Stimulated activated CD8-positive, alpha-beta memory T cell treated with anti-CD3 and anti-CD28 coated beads, Interleukin-4, amount 100 ng/mL, for 24 hours (primary cell): ENCODE measurements at places on chromosomes 1 and 21.

- DNase-seq = peak; percentile 65
Measured at GRCh38 chr1:158149577-158150269, 31.0 kb upstream of the CD1D start.

DNA sequence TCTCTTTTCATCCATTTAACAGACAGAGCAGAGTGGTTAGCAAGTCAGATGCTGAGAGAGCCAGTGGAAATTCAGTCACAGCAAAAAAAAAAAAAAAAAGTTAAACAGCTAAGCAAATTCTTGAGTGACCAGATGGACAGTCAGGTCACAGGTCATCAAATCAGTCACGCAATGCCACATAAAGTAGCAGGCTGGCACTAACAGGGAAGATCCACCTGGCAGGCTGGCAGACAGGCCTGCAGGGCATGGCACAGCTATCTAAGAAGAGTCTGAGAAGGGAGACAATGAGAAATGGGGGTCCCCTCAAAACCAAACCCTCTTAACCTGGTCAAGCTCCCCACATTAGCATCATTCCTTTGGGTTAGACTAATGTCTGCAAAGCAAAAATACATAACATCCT lies 371.9 kb downstream of the TTLL7 start:
- DNase-seq = no peak

GRCh38 chr1:96559707-96560596 lies 161.6 kb upstream of the PTBP2 start:
- DNase-seq = no peak

DNA sequence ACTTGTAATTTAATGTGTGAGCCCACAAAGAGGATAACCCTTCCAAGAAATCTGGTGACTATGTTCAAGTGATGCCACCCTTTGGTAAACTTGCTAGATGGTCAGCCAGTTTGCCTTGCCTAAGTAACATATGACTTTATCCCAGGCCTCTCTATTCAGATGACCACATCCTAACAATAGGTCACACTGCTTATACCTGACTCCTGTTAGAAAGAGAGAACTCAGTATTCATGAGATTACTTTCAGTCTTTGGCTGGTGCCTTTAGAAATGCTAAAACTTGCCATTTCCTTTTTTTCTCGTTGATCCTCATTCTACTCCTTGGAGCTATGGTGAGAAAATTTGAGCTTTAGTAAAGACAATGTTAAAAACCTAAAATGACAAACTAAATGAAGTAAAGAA lies 28.5 kb upstream of the SERBP1 start:
- no peak for DNase-seq

GRCh38 chr1:180040034-180040433 lies 85.4 kb downstream of the CEP350 start:
- no peak for DNase-seq

GRCh38 chr1:146012703-146013558 lies 8.6 kb downstream of the HJV start:
- no peak for DNase-seq

GRCh38 chr1:227946624-227947385 lies 927 bp downstream of the WNT9A start:
- DNase-seq = peak; percentile 32

GRCh38 chr1:94156096-94156625 lies 35.2 kb upstream of the ABCA4 start:
- no peak for DNase-seq

DNA sequence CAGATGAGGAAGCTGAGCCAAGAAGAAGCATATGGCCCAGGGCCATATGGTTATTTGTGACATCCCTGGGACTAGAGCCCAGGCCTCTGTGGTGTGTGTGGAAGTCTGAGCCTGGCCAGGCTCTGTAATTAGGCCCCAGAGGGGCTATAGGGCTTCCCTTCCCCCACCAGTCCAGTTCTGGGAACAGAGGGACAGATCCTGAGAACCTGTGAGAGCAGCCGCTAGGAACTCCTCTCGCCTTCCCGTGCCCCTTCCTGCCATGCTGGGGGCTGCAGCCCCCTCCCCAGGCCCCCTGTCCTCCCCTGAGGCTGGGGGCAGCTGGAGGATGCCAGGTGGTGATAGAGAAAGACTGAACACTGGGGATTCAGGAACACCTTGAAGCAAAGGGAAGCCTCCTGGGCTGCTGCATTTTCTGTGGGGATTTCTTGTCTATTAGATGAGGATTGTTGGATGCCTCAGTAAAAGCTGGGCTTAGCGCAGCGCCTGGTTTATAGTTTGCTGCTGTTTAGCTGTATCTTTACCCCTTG lies 33.3 kb downstream of the COQ8A start:
- no peak for DNase-seq

- no peak for DNase-seq
Measured at GRCh38 chr1:116735246-116735645, 19.0 kb upstream of the CD2 start.

DNA sequence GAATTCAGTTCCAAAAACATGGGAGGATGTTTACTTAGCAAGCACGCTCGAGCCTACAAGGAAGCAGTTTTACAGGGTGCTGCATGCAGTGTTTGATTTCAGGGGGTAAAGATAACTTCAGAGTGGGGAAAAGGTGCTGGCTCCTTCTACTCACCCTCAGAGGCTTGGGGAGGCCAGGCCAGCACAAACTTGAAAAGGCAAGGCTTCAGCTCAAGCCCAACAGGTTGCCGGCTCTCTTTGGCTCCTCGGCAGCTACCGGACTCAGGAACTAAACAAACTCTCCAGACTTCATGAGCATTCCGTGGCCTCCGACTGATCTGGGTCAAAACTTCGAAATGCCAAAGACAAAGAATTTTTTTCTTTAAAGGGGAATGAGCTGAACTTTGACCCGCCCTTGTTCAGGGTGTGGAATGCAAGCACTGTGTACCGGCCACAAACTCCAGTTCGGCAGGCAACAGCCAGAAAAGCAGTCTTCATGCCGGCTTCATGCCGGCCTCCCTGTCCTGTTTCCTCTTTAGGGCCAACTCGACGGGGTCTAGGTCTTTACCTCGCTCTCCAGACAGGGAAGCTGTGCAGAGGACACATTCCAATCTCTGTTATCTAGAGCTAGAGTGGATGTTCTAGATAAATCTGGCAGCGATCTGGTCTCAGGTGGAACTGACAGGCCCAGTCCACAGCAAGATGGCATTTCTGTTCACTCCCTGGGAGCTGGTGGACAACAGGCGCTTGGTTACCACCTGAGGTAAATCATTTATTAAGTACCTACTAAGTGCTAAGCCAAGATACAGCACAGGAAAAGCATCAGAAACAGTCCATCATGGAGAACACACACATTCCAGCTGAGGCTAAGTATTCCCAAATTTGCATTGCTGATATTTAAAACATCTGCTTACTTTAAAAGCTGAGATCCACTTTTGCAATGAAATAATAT lies 75.0 kb downstream of the CD46 start:
- no peak for DNase-seq

DNA sequence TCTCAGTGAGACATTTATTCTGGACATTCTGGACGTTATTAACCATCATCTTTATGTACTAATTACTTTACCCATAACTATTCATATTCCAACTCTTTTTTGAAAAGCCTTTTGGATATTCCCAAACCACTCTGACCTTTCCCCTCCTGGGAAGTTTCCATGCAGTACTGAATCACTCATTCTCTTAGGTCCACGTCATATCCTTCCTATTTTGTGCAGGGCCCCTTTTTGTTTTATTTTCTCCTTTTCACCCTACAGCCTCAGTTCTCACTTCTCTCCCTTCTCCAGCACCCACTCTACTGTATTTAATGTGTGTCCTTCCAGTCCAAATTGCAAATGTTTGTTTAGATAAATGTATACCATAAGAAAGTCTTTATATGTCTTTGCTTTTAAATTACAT lies 16.4 kb upstream of the ATP1A1 start:
- no peak for DNase-seq

DNA sequence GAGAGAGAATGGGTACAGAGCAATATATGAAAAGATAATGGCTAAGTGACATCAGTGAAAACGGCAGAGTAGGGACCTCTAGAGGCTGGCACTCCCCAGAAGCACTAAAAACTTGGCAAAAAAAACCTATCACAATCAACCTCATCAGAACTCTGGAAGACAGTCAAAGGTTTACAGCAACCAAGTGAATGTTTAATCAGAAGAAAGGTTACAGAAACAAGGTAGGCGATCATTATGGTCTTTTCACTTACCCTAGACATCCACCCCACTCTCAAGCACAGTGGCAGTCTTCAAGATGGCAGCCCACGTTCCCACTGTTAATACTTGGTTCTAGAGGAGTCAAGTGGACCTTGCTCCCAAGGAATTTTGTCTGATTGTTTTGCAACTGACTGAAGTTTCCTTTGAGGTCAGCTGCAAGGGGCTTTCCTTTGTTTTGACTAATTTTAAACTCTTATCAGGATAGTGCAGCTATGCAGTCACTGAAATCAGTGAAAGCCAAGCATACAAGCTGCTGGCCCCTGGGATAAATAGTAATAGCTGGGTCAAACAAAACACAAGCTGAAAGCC lies 7.2 kb downstream of the KIFAP3 start:
- no peak for DNase-seq

DNA sequence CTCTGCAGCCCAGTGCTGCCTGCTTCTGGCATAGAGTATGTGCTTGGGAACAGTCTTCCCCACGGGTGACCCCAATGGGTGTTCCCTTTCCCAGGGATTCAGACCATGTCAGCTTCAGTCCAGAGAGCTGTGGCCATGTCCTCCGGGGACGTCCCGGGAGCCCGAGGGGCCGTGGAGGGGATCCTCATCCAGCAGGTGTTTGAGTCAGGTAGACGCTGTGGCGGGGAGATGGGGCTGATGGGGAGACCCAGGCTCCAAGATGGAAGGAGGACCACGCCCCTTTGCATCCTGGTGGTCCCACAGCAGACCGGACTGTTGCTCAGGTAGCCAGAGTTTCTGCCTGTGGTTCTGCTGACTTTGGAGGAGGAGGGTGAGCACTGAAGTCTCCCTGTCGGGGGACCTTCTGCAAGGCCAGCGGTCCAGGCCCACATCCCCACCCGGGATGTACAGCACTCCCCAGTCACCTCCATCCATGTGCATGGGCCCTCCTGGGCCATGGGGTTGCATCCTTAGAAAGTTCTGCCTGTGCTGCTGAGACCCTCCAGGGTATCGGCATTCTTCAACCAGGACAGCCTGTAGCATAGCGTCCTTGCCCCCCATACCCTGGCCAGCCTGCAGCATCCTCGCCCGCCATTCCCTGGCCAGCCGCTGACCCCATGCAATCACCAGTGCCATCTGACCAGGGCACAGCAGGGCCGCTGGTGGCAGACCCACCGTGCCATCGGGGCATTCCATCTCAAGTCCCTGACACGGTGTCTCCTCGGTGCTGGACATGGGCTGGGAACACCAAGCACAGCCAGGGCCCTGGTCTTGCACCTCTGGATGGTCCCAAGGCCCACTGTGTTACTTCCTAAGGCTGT lies 2.8 kb downstream of the AIRE start:
- DNase-seq = no peak

DNA sequence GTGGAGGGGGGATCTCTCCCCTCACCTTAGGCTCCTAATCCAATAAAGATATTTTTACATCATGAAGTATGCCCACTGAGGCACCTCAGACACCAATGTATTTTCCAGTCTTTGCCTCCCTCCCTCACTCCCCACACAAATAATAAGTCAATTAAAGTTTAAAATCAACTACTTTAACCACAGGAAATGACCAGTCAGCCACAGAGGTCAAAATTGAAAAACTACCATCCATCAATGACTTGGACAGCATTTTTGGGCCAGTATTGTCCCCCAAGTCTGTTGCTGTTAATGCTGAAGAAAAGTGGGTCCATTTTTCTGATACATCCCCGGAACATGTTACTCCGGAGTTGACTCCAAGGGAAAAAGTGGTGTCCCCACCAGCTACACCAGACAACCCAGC lies 70.6 kb upstream of the DYNLT5 start:
- DNase-seq = no peak

DNA sequence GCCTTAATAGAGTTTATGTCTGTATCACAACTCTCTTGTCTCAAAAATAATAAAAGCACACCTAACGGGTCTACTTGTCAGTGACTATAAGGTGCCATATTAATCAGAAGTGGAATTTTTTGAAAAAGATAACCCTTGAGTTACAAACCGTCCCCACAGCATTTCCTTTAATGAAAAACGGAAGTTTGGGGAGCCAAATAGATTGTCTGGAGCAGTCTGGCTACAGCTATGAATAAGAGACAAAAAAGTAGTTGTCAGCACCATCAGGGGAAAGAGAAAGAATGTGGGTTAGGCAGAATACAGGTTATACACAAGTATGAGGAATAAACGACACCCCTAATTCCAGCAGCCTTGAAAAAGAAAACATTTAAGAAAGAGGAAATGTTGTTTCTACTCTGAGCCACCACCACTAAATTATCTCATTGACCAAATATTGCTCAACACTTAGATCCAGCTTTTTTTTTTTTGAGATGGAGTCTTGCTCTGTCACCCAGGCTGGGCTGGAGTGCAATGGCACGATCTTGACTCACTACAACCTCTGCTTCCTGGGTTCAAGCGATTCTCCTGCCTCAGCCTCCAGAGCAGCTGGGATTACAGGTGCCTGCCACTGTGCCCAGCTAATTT lies 29.4 kb upstream of the USP24 start:
- DNase-seq = no peak

DNA sequence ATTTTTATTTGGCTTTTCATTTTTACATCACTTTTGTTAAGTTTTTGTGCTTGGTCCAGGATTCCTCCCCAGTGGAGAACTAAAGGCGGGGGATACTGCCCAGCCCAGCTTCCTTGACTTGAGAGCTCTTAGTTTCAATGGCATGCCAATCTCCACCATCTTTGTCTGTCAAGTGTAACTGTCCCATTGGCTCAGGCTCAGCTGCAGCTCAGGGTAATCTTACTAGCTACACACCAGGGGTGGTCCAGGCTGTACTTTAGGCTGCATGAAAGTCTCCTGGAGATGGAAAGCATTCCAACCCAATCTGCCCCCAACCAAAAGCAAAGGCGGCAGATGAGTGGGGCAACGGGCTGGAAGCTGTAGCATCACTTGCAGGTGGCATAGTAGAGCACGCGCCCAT lies 31.4 kb downstream of the CAMK1G start:
- DNase-seq = no peak

DNA sequence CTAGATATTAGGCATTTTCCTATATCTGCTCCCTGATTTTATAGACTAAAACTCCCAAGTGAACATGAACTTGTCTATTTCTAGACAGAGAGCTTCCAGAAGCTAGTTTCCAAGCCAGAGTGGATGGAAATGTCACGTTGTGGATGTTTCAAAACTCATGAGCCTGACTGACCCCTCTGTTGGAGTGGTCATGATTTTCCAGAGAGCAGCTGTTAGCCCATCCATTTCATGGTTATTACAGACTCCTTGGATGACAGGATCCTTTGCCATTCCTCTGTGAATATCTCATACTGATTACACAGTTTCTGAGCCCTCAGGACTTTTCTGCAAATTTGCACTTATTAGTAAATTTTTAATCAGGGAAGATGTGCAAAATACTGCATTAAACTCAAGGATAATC lies 76.8 kb upstream of the ATF3 start:
- DNase-seq = no peak

DNA sequence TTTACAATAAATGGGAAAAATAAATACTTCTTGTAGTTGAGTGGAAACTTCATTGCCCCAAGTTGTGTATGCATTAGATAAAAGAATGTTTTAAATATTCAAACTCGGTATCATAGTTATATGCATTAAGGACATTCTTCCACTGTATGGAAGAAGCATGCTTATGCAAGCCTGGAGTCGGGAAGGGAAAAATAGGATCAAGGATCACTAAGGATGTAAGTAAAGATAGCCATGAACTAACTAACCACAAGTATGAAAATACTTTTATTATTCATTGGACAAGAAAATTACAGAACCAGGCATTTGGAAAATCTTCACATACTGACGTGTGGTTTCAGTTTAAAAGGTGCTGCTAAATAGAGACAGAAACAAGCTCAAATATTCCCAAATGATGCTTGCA lies 26.9 kb upstream of the DPYD start:
- no peak for DNase-seq
